ENCODE measurements at places on chromosomes 6 and 20. TPM values are rescaled to one million over a fixed set of nuclear protein-coding genes. Genes with fewer than 3 reads are reported as not detected.

TSPO2 gene
- 0.94 TPM for polyA plus RNA-seq

PLCB4 gene
- 4.7 TPM for polyA plus RNA-seq

COL21A1 gene
- polyA plus RNA-seq, result 132 TPM

IL20RA gene
- polyA plus RNA-seq, result 26.9 TPM

HLA-A gene
- 109 TPM for polyA plus RNA-seq

RPL10A gene
- 3,850 TPM for polyA plus RNA-seq

MCM9 gene
- polyA plus RNA-seq, result 12.1 TPM

HCRTR2 gene
- not detected for polyA plus RNA-seq

AKIRIN2 gene
- 43.7 TPM for polyA plus RNA-seq
